ENCODE measurements at places on chromosomes 5 and 9.

- no peak for DNase-seq
Observed at GRCh38 chr5:133287500-133287899, 235.7 kb downstream of the HSPA4 start.

DNA sequence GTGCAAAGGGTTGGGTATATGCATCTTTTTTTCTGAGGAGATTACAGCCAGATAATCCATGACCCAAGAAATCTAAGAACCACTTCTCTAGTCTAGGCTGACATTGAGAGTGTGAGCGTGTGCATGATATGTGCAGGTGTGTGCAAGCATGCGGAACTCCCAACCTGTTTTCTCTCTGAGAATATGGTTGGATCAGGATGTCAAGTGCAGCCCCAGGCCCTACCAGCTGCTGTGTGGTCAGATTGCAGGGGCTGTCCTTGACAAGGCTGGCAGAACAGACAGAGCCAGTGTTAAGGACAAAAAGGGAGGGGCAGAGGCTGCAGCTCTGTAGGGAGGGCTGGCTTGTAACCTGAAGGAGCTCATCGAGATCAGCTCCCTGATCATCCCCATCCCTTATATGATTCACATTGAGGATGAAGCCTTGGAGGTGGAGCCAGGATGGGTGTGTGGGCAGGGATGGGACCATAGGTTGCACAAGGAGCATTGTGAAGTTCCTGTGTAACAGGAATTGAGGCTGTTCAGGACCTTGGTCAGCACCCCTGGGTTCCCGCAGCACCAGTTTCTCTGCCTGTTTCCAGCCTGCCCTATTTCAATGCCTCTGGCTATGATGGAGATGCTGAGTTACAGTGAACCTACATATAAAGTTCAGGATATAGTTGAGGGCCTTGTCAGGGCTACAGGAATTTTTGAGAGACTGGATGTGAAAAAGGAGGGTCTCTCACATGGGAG lies 52.6 kb upstream of the ARAP3 start:
- DNase-seq, result no peak

GRCh38 chr5:167696558-167697314 lies 594.7 kb upstream of the WWC1 start:
- DNase-seq, result no peak

DNA sequence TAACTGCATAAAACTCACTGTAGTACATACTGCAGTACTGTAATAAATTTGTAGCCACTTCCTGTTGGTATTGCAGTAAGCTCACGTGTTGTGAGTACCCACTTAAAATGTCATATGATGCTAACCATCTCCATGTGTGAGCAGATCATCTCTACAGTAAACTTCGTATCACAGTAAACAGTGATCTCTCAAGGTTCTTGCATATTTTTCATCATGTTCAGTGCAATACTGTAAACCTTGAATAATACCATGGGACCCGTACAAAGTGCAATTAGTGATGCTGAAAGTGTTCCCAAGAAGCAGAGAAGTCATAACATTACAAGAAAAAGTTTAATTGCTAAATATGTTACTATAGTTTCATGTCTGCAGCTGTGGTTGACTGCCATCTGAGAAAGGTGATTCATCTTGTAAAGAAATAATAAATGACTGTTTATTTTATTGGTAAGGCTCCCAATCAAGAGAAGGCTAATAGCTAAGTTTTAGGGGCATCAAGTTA lies 253.8 kb upstream of the POU5F2 start:
- no peak for DNase-seq

DNA sequence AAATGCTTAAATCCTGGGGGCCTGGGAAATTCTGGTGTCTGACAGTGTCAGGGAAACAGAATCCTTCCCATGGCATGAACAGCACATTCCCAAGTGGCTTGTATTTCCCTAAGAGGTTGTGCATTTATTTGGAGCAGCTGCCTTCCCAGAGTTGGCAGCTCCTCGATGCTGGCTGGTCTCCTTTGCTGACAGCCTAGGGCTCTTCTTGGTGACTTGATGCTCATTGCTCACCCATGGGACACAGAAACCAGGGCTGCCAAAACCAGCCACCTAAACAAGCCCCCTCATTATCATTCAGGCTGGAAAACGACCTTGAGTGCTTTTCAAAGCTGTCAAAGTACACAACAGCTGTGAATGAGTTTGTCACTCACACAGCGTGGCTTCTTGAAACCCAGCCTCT lies 24.2 kb downstream of the ENHO start:
- DNase-seq, result no peak
